ENCODE measurements at places on chromosomes 13 and 19. TPM values are rescaled to one million over a fixed set of nuclear protein-coding genes. Genes with fewer than 3 reads are reported as not detected.

DKKL1 gene
- total RNA-seq = 0.26 TPM

RFPL4A gene
- total RNA-seq = not detected

SMAD9 gene
- total RNA-seq = 4.8 TPM

OR10H1 gene
- not detected for total RNA-seq

KIR3DL1 gene
- not detected for total RNA-seq

NOVA2 gene
- not detected for total RNA-seq

MISP gene
- not detected for total RNA-seq

ERICH6B gene
- total RNA-seq = not detected

MZF1 gene
- total RNA-seq = 13.9 TPM

ENOX1 gene
- total RNA-seq = 7.6 TPM

FLT3 gene
- total RNA-seq = not detected

AP2S1 gene
- 143 TPM for total RNA-seq

SLC1A6 gene
- not detected for total RNA-seq

Measured in fibroblast of lung (primary cell).